Pulmonary artery endothelial cell (primary cell): ENCODE measurements at places on chromosomes 1 and 21.
A peak's percentile ranks its signal among the peaks of the same experiment; 100 is the strongest.

- peak; percentile 65 for DNase-seq
These were observed 118.1 kb upstream of the PPP2R5A start for GRCh38 chr1:212167098-212167497.

- no peak for DNase-seq
These were observed 13.3 kb downstream of the PMF1 start for GRCh38 chr1:156226116-156226538.

- no peak for DNase-seq
These were observed 148.7 kb downstream of the FCRL5 start for GRCh38 chr1:157403608-157404007.

- no peak for DNase-seq
These were observed 844.1 kb downstream of the LTN1 start for GRCh38 chr21:28148400-28149064.

DNA sequence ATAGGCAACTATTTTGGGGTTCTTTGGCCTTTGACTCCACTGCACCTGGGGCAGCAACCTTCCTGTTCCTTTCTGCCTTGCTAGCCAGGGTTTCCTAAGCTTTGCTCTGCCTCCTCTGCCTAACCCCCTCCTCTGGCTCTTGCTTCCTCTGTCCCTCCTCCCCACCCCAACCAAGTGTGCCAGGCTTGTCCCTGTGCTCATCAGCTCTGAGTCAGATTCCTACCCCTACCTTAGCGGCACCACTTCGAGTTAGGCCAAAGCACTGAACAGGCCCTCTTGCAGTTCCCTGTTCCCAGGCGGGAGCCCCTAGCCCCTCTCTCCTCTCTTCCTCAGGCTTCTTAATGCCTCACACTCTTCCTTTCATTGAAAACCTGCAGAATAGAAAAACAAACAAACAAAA is 74.8 kb upstream of the HAO2 start:
- DNase-seq: no peak

DNA sequence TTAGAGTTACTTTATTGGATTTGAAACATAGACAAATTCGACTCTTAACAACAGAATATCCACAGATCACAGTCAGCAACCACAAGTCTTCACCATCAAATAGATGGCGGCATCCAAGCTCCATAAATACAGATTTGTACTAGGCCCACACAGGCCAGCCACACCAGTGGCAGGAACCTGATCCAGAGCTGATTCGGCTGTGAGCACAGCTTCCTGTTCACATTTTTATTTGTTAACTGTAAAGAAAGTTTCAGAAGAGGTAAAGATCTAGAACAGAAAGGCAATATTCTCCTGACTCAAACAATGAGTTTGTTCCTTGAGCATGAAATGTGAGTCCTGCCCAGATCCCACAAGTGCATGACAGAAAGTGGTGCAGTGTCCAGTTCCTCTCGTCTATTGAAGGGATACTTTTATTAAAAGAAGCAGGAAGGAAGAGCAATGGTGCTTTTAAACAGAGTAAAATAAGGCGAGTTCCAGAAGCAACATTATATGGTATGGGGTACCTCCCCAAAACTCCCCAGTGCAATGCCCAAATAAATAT is 205.8 kb downstream of the SLC45A1 start:
- no peak for DNase-seq

GRCh38 chr1:76122271-76122670 is 47.7 kb downstream of the ST6GALNAC3 start:
- no peak for DNase-seq

- no peak for DNase-seq
These were observed 71.4 kb downstream of the FNBP1L start for GRCh38 chr1:93519199-93519829.

- no peak for DNase-seq
These were observed 10.0 kb downstream of the CDK18 start for GRCh38 chr1:205514211-205515142.

DNA sequence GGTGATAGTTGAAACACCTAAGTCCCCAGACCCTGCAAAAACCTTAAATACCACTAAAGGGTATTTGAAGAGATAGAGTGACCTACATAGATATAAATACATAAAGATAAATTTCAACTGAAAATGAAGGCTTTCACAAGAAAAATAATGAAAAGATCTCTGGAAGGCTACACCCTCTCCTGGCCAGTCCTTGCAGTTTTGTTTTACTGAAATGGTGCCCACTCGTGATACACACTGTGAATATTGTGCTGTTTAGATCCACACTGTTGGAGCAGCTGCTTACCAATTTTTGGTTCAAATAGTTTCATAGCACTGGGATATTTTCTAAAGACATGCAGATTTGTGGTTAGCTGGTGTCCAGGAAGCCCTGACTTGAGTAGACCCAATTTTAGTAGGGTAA is 31.5 kb upstream of the RNF187 start:
- DNase-seq: no peak

GRCh38 chr21:29550205-29550604 is 251.5 kb downstream of the BACH1 start:
- DNase-seq: no peak

GRCh38 chr21:32565856-32566465 is 19.4 kb downstream of the TCP10L start:
- DNase-seq: no peak

DNA sequence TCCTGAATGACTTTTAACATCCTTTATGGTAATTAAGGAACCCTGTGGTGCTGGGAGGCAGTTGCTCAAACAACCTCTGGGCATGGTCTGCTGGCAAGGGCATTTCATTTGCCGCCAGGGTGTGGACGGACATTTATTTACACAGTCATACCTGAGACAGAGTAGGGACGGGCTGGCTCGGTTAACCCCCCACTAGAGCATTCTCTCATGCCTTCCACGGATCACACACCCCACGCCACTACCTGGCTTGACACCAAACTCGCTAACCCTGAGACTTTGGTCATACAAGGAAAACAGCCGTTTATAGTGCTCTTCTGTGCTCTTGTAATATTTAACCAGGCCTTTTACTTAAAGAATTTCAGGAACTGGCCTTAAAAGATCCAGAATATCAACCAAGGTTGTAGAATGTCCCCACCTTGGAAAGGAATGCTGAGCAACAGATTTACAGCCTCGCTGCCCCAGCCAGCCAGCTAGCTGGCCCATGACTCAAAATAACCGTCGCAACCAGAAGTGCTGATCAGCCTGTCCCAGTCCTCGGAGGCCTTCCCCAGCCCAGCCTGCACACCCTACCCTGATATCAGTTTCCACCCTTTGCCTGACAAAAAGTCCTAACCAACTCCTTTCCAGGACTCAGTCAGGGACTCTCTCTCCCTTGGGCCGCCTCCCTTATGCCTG is 6.5 kb upstream of the PDXK start:
- no peak for DNase-seq

DNA sequence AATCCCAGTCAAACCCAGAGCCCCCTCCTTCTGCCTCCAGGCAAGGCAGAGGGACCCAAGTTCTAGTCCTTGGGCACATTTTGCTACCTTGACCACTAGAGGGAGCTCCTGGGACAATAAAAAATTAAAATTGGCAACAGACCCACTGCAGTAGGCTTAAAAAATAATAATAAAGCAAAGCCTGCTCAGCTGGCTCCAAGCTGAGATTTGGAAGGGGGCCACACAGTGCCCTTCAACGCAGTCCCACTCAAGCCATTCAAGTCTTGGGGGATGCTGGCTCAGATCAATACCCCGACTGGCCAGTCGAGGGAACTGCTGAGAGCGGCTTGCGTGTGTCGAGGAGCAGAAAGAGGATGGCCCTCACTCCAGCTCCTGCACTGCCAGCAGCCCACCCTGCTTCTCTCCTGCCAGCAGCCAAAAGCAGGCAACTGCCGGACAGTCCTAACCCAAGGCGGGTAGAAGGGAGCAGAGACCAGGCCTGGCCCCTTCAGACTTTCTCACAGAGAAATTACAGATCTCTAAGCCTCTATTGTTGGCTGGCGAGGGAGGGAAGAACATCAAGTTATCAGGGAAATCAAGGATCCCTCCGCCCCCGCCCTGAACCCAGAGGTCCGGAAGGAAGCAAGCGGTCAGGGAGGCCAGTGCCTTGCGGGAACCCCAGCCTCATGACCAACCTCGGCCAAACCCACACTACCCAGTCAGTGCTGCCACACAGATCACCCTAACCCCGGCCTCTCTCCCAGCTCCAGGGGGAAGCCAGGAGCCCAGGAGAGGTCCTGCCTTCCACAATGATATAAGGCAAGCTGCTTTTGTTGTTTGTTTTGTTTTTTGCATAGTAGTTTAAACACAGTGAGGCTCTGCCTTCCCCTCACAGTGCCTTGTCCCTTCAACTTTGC is 4.9 kb upstream of the ALDH4A1 start:
- no peak for DNase-seq

- no peak for DNase-seq
These were observed 15.6 kb upstream of the THEM4 start for GRCh38 chr1:151924691-151925587.

- DNase-seq: no peak
These were observed 15.7 kb upstream of the C1orf146 start for GRCh38 chr1:92201973-92202372.

GRCh38 chr1:112711041-112711440 is 4.1 kb downstream of the PPM1J start:
- no peak for DNase-seq

DNA sequence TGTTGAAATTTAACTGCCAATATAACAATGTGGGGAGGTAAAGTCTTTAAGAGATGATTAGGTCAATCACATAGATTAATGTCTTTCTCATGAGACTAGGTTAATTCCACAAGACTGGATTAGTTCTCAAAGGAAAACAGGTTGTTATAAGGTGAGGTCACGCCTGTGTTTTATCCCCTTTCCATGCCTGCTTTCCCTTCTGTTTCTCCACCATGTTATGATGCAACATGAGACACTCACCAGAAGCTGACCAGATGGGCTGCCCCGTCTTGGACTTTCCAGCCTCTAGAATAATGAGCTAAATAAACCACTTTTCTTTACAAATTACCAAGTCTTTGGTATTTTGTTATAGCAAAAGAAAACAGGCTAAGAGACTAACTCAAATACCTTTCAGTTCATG is 70.8 kb downstream of the DDAH1 start:
- no peak for DNase-seq

DNA sequence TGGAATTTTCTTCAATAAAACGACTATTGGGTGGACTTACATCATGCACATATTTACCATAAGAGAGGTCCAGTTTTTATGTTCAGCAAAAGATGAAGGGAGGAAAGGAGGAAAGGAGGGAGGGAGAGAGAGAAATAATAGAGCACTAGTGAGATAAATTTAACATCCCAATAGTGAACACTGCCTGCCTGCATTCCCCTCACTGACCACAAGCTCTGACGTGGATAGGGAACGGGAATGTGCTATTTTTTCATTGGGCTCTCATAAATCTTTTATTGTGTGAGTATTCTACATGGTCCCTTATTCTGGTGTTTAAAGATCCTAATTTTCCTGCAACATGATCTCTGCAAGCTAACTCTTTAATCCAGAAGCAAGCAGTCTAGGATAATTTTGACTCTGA is 82.1 kb downstream of the TTC3 start:
- no peak for DNase-seq

DNA sequence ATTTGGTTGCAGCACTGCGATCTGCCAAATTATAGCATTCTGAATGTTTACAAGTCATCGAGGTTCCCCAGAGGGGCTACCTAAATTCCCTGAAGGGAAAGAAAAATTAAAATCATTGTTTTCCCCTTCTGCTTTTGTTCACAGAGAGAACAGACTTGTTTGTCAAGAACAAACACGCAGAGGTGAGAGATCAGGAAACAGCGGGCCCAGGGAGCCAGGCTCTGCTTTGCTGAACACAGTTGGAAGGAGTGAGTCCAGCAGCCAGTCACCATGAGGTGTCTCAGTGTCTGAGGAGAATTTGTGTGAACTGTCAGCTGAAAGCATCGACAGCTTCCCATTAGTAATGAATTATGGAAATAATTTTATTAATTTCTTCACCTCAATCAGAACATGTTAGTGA is 52.5 kb downstream of the RWDD3 start:
- no peak for DNase-seq

DNA sequence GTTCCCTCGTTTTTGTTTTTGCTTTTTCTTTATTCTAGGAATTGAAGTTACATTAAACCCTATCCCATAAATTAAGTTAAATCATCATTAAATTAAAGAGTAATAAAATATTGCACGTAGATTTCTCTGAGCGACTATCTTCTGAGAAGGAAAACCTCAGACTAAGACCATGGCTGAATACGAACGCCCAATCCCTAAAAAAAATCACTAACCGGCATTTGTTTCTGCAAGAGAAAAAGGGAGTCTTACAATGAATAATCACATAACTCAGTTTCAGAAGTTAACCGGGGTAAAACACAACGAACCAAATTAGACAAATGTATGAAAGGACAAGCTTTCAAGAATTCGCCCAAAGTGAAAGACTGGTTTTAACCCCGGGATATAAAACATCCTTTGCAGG is 1.3 kb downstream of the PIK3R3 start:
- no peak for DNase-seq

DNA sequence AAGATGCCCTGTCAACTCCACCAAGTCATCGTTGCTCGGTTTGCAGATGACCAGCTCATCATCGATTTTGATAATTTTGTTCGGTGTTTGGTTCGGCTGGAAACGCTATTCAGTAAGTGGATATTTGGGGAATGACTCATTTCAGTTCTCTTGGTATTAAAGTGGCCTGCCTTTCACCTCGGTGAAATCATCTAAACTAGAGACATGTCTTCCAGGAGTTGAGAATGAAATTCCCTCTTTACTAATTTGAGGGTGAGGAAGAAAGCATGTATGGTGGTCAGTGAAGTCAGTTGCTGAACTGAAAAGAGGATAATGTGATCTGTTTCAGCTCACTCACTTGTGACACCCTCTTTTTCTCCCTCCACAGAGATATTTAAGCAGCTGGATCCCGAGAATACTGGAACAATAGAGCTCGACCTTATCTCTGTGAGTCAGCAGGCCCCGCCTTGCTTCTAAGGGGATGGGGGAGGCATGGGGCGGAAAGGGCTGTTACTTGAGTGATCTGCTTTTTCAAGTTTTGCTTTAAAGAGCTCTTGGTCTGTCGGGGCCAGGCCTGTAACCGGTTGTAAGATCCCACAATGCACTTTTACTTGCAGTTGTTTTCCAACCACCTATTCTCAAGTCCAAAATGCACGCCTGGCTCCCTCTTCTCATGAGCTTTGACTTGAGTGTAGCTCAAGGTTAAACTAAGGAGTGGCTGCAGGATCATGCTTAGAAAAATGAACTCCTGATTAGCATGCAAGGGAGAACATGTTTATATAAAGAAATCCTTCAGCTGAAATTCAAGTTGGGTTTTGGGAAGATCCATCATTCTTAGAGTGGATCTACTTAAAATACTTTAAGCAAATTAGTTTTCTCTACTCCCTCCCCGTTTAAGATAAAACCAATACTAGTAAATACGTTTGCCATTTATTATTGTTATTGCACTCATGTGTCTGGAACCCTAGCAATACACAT is 59.8 kb downstream of the CAPN2 start:
- peak; percentile 79 for DNase-seq

- no peak for DNase-seq
These were observed 92.5 kb downstream of the SLC25A24 start for GRCh38 chr1:108107658-108108057.
